ENCODE measurements at places on chromosomes 13 and 19. TPM values are rescaled to one million over a fixed set of nuclear protein-coding genes. Genes with fewer than 3 reads are reported as not detected.

DNA sequence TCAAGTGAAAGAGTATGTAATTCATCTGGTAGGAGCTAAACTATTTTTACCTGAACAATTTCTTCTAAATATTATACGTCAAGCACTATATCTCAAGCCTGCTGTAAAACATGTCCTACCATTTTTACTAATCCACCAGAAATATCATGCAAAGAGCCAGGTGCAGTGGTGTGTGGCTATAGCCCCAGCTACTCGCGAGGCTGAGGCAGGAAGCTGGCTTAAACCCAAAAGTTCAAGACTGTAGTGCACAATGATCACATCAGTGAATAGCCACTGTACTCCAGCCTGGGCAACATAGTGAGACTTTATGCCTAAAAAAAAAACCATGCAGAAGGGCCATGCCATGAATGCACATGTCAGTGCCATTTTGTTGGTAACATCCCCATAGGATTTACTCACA is 20.7 kb upstream of the CLN5 start:
- H3K4me1 ChIP-seq: peaks cover 16% of the 10 kb centered on the region
- no peak overlapping the region for H3K27ac ChIP-seq
- no peak overlapping the region for H3K4me3 ChIP-seq
- peaks cover 11% of the 10 kb centered on the region for H3K27me3 ChIP-seq
- no peaks in the 10 kb centered on the region for H3K36me3 ChIP-seq

DNA sequence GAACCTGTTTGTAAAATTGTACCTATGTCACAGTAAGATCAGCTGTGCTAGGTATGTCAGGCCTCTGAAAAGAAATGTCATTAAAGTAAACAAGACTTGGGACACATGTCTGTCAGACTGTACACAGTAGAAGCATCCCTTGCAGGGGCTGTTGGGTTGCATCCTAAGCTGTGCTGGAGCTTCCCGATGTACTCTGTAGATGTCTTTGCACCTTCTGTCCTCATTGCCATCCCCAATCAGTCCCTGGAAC is 48.7 kb upstream of the GPR183 start:
- H3K27ac ChIP-seq: no peak overlapping the region
- DNase-seq: no peak
- peaks cover 13% of the 10 kb centered on the region for H3K4me1 ChIP-seq
- peaks cover 15% of the 10 kb centered on the region for H3K36me3 ChIP-seq
- H3K4me3 ChIP-seq: no peak overlapping the region

DNA sequence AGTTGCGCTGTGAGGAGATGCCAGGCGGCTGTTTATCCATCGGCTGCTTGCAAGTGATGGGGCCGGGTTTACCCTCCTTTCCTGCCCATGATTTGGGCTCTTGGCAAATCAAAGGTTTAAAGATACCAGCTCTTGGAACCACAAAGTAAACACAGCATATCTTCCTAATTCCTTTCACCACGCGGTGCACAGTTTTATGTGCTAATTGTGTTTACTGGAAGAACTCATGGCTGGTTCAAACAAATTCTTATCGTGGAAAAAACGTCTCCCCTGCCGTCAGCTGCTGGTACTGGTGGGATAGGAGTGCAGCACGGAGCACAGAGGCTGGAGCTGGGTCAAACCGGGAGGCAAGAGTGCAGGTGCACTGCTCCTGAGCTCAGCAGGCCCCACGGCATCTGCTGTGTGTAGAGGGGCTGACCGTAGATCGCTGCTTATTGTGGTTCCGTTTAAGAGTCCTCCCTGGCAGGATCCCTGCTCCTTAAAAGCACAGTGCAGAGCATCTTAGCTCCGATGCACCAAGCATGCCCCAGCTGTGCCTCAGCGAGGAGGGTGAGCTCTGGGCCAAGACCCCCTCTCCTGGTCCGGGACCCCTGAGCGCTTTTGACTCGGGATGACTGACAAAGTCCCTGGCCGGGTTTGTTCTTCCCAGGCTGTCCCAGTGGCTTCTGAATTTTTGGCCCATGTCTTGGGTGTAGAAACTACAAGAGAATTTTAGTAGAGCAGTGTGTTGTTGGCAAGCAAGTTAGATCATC is 51.3 kb upstream of the GAS6 start:
- peaks cover 5% of the 10 kb centered on the region for H3K4me1 ChIP-seq
- H3K27ac ChIP-seq: no peak overlapping the region
- DNase-seq: no peak

The LILRA2 gene
- total RNA-seq: not detected

The ZNF665 gene
- 8.5 TPM for total RNA-seq

The SLC25A41 gene
- 1.5 TPM for total RNA-seq

All from progenitor cell of endocrine pancreas (in vitro differentiated cells).